Aorta (tissue), 5 donors: ENCODE measurements at places on chromosomes 6 and 20. TPM values are rescaled to one million over a fixed set of nuclear protein-coding genes. Genes with fewer than 3 reads are reported as not detected.

RSPH4A gene
- total RNA-seq: 0.48 TPM

BMP7 gene
- total RNA-seq: 1.0 TPM

DDX43 gene
- total RNA-seq: 0.78 TPM

TRDN gene
- 0.23 TPM for total RNA-seq

ACOT13 gene
- total RNA-seq: 10.4 TPM

DEFB124 gene
- total RNA-seq: 1.6 TPM

SPATS1 gene
- total RNA-seq: not detected

CDSN gene
- not detected for total RNA-seq

NOL4L gene
- total RNA-seq: 29.5 TPM

BMP5 gene
- 0.45 TPM for total RNA-seq

SYNJ2 gene
- total RNA-seq: 26.8 TPM

- no peak for DNase-seq
These were observed 178.2 kb downstream of the SOX4 start for GRCh38 chr6:21771626-21772320.

DNA sequence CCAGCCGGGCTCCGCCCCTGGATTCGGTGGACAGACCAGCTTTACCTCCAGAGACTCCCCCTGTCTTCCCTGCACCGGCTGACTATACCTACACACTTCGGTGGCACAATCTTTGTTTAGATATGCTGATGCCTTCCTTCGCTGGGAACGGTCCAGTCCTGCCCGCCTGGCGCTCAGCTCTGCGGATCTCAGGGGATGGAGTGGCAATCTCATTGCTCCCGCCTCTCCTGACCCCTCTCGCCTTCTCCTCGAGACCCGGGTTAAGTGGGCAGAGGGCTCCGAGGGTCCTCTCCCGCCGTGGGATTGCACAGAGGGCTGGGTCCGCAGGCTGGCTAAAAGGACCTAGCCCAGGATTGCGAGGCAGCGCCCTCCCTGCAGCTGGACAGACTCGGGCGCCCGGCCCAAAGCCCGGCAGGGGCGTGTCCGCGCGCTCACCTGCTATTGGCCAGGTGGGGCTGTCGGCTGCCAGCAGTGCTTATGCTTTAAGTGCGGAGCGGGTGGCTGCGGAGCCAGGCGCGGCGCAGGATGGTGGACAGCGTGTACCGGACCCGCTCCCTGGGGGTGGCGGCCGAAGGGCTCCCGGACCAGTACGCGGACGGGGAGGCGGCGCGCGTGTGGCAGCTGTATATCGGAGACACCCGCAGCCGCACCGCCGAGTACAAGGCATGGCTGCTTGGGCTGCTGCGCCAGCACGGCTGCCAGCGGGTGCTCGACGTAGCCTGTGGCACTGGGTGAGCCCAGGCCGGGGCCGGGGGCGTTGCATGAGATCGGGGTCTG is at the start of gene GNMT:
Gene GNMT (plus strand): TSS at position 512 of the 777 bp plus-strand sequence. CDS start 14 bp downstream, at position 526.
- DNase-seq: no peak

GRCh38 chr6:96939007-96939805 is 14.7 kb downstream of the KLHL32 start:
- no peak for DNase-seq

- DNase-seq: no peak
These were observed 3.6 kb downstream of the C6orf52 start for GRCh38 chr6:10690651-10691445.

DNA sequence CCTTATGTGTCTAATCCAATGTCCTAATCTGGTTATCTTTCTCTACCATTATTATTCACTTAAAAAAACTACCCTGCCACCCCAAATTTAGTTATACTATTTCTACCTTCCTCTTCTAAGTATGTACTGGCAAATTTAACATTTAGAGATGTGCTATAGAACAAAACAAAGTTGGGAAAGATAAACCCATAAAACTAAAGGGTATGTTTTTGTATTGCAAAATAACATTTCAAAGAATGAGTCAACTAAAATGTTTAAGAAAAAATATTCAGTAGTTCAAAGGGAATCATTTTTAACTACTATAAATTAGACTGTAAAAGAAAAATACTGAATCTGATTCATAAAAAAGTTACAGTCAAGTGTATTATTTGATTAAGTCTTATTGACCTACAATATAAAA is 103.0 kb downstream of the LMBRD1 start:
- no peak for DNase-seq

- DNase-seq: no peak
These were observed 32.9 kb upstream of the ZBTB24 start for GRCh38 chr6:109515781-109516409.

DNA sequence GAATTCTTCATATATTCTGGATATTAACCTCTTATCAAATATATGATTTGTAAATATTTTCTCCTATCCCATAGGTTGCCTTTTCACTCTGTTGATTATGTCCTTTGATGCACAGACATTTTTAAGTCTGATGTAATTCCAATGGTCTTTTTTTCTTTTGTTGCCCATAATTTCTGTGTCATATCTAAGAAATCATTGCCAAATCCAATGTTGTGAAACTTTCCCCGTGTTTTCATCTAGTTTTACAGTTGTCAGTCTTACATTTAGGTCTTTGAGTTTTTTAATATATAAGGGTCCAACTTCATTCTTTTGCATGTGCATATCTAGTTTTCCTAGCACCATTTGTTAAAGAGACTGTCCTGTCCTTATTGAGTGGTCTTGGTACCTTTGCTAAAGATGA is 111.5 kb downstream of the SESN1 start:
- no peak for DNase-seq

GRCh38 chr6:74607934-74608333 is 597.9 kb downstream of the COL12A1 start:
- no peak for DNase-seq

DNA sequence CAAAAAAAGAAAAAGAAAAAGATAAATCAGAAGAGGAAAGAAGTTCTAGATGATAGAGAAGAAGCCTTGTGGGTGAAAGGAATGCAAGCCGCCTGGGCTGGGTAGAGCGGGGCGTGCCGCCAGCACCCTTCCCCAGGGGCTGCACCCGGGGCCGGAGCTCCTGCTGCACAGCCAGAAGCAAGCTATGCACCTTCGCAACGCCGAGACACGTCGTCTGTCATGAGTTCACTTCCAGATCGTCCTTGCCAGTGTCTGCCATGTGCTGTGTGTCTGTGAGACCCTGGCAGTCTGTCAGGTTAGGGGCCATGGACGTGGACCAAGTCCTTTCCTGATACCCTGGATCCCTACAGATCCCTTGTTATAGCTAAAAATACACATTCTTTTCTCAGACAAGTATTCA is 25.5 kb upstream of the ADRM1 start:
- DNase-seq: no peak

GRCh38 chr20:32445539-32446273 is 87.6 kb downstream of the ASXL1 start:
- peak; percentile 63 for DNase-seq

DNA sequence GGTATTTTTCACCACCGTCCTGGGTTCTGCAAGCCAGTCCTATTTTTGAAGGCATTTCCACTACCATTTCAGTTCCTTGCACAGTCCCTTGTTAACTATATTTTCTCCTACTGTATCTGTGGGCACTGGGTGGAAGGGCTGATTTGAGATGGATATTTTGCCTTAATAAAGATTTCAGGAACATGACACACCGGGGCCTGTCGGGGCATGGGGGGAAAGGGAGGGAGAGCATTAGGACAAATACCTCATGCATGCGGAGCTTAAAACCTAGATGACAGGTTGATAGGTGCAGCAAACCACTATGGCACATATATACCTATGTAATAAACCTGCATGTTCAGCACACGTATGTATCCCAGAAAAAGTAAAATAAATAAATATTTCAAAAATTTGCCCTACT is 22.4 kb downstream of the STK38 start:
- DNase-seq: no peak

- DNase-seq: no peak
These were observed 40.0 kb downstream of the PHIP start for GRCh38 chr6:79038061-79038460.

- no peak for DNase-seq
These were observed 6.7 kb downstream of the TMEM74B start for GRCh38 chr20:1178103-1178502.

- DNase-seq: no peak
These were observed 111.7 kb downstream of the PREX1 start for GRCh38 chr20:48716086-48716485.

DNA sequence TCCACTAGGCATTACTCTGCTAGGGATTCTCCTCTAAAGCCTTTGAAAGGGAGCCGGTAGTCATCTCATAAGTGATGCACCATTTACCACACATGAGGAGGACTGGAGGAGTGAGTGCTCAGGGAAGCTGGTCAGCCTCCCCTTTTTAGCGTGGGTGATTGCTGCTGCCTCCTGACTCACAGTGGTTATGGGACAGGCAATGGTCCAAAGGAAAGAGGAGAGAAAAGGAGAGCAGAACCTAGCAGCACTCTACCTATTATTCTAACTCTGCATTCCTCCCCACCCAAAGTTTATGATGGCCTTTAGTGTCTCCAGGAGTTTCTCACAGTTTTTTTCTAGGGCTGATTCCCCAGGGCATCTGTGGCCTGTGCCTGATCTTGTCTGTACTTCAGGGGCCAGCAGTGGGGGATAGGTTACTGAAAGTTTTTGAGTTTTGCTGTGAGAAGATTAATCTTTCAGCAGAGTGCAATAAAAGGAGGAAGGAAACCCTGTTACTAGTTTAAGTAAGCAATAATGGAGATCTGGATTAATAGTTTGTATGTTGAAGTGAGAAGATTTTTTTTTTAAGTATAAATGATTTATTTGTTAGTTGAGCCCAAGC is 36.4 kb upstream of the GCLC start:
- DNase-seq: no peak

DNA sequence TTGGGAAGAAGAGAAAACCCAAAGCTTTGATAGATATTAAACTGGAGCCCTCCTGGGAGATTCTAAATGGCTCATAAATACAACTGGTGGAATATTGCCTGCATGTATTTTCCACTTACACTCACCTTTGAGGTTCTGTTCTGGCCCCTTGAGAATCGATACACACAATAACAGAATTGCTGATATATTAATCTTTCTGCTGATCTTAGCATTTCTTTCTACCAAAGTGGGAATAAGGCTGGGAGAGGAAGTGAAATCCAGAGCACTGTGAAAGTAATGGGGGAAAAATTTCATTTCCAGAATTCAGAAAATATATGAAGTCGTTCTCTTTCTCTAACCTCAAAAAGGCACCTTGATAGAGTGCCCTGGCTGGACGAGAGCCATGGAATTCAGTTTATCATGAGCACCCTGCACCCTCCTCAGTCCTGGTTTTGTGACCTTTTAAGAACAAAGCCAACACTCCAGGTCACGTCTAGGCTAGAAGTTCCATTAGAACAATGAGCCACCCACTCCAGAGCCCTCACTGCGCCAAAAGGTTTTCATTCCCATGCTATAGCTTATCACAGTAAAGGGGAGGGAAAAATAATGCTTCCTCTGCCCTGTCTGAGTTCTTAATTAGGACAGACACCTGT is 244.5 kb downstream of the CD83 start:
- DNase-seq: no peak

DNA sequence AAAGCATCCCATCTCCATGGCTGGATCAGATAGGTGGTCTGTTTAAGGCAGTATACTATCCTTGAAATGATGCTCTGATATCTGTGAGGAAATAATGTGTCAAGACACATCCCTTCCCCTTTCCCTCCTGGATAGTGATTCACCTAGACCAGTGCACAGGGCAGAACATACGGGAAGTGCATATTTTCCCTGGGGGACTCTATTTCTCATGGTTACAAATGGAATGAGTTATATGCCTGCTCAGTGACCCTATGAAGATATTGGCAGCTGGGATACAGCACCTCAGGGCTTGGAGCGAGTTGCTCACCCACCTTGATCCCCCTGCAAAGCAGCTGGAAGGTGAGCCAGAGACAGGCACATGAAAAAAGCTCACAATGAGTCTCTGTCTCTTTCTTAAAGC is 67.5 kb upstream of the PRL start:
- no peak for DNase-seq

DNA sequence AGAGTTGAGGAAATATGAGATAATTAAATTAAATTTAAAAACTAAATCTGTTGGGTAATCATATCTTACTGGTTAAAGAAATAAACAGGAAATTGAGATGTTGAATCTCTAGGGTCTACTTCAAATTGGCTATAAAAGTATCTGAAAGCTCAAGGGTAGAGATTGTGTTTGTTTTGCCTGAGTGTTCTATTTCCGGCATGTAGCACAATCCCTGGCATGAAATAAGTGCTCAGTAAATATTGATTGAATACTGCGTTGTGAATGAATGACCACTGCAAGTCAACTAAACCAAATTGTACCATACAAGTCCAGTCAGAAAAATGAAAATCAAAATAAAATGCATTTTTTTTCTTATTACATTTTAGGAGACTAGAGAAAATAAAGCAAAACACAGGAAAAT is 709.8 kb downstream of the EPM2A start:
- no peak for DNase-seq

DNA sequence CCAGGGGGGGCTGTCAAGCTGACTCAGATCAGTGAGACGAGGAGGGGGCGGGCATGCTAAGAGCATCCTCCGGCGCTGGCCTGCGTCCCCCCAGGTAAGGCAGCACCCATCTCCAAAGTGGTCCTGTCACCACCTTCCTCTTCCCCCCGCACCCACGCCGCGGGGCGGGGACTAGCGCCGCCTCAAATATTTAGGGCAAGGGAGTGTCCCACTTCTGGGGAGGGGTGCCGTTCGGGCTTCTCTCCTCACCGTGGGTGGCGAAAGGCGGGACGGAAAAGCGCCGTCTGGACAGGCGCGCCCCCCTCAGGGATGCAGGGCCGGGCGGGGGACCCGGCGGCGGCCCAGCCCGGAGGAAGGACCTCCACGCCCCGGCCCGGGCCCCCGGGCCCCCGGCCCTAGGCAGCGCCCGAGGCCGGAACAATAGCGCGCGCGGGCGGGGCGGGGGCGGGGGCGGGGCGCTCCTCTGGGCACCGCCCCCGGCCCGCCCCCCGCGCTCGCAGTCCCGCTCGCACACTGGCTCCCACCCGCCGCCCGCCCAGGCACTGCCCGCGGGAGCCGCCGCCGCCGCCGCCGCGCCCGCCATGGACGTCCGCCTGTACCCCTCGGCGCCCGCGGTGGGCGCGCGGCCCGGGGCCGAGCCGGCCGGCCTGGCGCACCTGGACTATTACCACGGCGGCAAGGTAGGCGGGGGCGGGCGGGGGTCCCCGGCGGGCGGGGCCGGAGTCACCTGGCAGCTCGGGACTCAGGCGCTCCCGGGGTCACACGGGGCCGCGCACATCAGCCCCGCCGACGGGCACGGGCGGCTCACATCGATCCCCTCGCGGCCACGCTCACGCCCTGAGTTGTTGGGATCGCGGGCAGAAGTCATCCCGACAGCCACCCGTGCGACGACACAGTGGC is at the start of gene TOX2:
Gene TOX2 (plus strand): TSS at position 542 of the 900 bp plus-strand sequence. CDS start 40 bp downstream, at position 582.
- DNase-seq: peak; percentile 65

DNA sequence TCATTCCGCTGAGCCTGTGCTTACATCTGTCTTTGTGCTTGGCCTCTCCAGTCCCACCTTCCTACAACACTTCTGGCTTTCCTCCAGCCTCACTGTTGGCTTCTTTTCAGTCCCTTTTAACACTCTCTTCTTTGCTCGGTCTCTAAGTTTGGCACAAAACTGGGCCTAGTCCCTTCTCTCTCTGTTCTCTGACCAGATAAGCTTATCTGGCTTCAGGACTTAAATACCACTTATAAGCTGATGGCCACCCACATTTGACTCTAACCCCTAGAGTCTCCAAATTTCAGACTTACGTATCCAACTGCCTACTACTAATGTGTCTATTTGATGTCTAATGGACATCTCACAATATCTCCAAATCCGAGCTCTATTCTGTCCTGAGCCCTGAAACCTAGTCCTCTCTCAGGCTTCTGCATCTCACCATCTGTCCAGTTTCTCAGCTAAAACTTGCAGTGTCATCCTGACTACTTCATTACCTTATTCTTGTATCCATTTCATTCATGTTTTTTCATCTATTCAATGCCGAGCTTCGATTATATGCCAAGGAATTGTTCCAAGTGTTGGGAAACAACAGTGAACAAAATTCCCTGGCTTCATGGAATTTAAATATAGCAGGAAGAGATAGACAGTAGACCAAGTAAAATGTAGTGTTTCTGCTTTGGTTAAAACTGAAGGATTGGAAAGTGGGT is 40.1 kb downstream of the TBPL1 start:
- DNase-seq: no peak
